ENCODE measurements at places on chromosomes 1 and 21. TPM values are rescaled to one million over a fixed set of nuclear protein-coding genes. Genes with fewer than 3 reads are reported as not detected.

- no peaks in the 10 kb centered on the region for H3K36me3 ChIP-seq
- H3K4me1 ChIP-seq = peaks cover 22% of the 10 kb centered on the region
- no peak overlapping the region for H3K4me3 ChIP-seq
- no peak overlapping the region for H3K27ac ChIP-seq
- DNase-seq = no peak
Observed at GRCh38 chr1:235637756-235638534, 11.6 kb downstream of the GNG4 start.

Gene RCAN3
- total RNA-seq = 17.7 TPM

Gene TRIM46
- total RNA-seq = 1.1 TPM

- no peaks in the 10 kb centered on the region for H3K4me1 ChIP-seq
- H3K4me3 ChIP-seq = no peak overlapping the region
Observed at GRCh38 chr1:198423673-198424072, 116.8 kb downstream of the ATP6V1G3 start.
